ENCODE measurements at places on chromosomes 3 and 15.
A peak's percentile ranks its signal among the peaks of the same experiment; 100 is the strongest.

DNA sequence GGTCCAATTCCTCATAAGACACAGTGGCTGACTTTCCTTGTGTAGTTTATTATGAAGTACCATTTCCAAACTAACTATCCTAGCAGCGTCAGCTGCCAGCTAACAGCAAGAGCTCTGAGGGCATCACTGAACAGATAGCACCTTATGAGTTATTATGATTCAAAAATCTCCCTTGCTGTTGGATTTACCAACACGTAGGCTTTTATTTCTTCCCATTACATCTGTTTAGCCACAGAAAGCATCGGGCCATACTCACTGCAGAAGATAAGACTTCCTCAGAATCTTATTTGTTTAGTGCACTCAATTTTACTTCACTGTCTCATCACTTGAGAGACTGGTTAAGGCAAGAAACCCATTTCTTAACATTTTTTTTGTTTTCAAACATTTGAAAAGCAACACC is 16.2 kb downstream of the CLDN1 start:
- DNase-seq = no peak

- DNase-seq = no peak
Observed at GRCh38 chr3:3551981-3552380, 247.2 kb upstream of the LRRN1 start.

DNA sequence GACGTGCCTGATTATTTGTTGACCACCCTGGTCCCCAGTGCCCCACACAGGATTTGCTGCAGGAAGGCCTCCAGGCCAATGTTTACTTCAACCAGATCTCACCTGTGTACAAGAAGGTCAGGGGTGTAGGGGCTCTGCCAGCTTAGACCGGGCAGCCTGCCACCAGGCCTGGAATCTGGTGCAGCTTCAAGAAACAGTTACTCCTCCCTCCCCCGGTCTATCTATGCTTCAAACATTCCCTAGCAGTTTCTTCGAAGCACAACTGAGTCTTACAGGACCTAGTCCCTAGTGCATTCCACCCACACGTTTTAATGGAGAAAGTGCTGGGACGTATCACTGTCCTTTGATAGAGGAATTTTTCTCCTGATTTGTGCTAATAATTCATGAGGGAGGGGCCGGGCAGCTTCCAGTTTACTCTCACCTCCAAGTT is 8.0 kb downstream of the SH3BP5 start:
- no peak for DNase-seq

- DNase-seq = no peak
Observed at GRCh38 chr3:45596290-45596791, 1.8 kb downstream of the LIMD1 start.

- DNase-seq = peak; percentile 94
Observed at GRCh38 chr3:45123030-45123429, 23.1 kb downstream of the CDCP1 start.

GRCh38 chr3:122415104-122415744 is 638 bp downstream of the WDR5B start:
- peak; percentile 24 for DNase-seq

GRCh38 chr3:73832426-73832825 is 207.7 kb upstream of the PDZRN3 start:
- DNase-seq = no peak

- no peak for DNase-seq
Observed at GRCh38 chr15:94943888-94944287, 712.5 kb downstream of the MCTP2 start.

- peak; percentile 26 for DNase-seq
Observed at GRCh38 chr3:67384760-67385397, 269.5 kb downstream of the SUCLG2 start.

- DNase-seq = peak; percentile 75
Observed at GRCh38 chr3:136819731-136820679, 1.1 kb downstream of the SLC35G2 start.
